Breast epithelium (tissue), 4 donors: ENCODE measurements at places on chromosomes 1 and 21. TPM values are rescaled to one million over a fixed set of nuclear protein-coding genes. Genes with fewer than 3 reads are reported as not detected.

- no peaks in the 10 kb centered on the region for H3K27me3 ChIP-seq
- H3K36me3 ChIP-seq, result no peaks in the 10 kb centered on the region
- no peak for DNase-seq
- no peak overlapping the region for H3K4me3 ChIP-seq
- H3K4me1 ChIP-seq, result no peaks in the 10 kb centered on the region
Observed at GRCh38 chr1:5664906-5665875, 327.0 kb downstream of the NPHP4 start.

DNA sequence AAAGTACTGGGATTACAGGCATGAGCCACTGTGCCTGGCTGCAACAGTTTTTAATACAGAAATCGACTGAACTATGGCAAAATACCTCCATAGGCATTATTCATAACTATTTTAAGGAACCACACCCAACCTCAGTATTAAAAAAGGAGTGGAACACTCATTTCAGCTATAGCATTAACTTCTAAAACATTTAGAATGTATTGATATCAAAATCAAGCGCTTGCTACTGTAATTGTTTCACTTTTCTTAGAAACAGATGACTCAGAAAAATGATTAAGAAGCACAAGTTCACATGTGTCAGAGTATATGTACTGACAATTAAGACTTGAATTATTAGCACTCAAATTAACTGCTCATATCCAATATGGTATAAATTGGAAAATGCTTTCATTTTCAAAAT lies 15.1 kb downstream of the AIDA start:
- H3K36me3 ChIP-seq, result no peaks in the 10 kb centered on the region
- no peaks in the 10 kb centered on the region for H3K27me3 ChIP-seq
- no peak overlapping the region for H3K27ac ChIP-seq

GRCh38 chr21:40270047-40270446 lies 402.8 kb downstream of the PCP4 start:
- no peak for DNase-seq
- no peaks in the 10 kb centered on the region for H3K36me3 ChIP-seq
- no peaks in the 10 kb centered on the region for H3K27me3 ChIP-seq
- H3K27ac ChIP-seq, result no peak overlapping the region
- no peaks in the 10 kb centered on the region for H3K4me1 ChIP-seq

Gene CFAP107
- not detected for total RNA-seq

Gene LENEP
- total RNA-seq, result not detected

DNA sequence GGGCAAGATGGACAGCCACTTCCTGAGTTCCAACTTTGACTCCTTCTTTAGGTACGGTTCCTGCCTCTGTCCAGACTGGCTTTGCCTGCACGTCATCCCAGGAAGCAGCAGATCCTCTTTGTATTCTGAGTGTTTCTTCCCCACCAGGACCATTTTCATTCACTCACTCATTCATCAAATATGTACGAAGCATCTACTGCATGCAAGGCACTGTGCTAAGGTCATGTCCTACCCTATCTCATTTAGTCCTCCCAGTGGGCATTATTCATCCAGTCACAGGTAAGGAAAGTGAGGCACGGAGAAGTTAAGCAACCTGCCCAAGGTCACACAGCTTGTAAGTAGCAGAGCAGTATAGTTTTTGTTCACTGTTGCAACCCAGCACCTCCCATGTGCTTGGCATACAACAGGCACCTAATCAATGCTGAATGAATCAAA lies 13.9 kb downstream of the CRYBG2 start:
- no peak for DNase-seq
- no peaks in the 10 kb centered on the region for H3K27me3 ChIP-seq
- no peaks in the 10 kb centered on the region for H3K36me3 ChIP-seq
- no peak overlapping the region for H3K27ac ChIP-seq
- H3K4me3 ChIP-seq, result no peak overlapping the region
